ENCODE measurements at places on chromosomes 11 and 22.

DNA sequence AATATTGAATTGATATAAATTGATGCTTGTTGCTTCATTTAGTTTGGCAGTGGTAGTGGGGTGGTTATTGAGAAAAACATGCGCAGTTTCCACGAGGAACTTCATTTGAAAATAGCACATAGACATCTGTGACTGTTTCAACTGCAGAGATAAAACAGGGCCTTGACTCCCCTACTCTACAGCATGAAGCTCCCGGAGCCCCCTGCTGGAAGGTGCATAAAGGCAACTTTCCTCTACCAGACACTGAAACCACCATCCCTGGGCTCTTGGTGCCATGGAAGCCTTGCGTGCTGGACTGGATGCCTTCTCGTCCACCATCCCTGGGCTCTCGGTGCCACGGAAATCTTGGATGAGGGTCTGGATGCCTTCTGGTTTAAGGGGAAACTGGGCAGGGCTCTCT, 195.9 kb downstream of the CSNK2A3 start:
- no peak for DNase-seq

- DNase-seq = no peak
Observed at GRCh38 chr22:29663180-29663821, 56.5 kb upstream of the CABP7 start.

- DNase-seq = no peak
Observed at GRCh38 chr11:12989428-12990161, 19.5 kb upstream of the RASSF10 start.

- no peak for DNase-seq
Observed at GRCh38 chr22:29125844-29126243, 53.0 kb downstream of the KREMEN1 start.

- no peak for DNase-seq
Observed at GRCh38 chr22:46538814-46539160, 1.4 kb upstream of the CELSR1 start.

GRCh38 chr22:44603767-44604166, 98.2 kb upstream of the PRR5 start:
- no peak for DNase-seq

GRCh38 chr22:33952776-33953175, 32.5 kb upstream of the LARGE1 start:
- no peak for DNase-seq

DNA sequence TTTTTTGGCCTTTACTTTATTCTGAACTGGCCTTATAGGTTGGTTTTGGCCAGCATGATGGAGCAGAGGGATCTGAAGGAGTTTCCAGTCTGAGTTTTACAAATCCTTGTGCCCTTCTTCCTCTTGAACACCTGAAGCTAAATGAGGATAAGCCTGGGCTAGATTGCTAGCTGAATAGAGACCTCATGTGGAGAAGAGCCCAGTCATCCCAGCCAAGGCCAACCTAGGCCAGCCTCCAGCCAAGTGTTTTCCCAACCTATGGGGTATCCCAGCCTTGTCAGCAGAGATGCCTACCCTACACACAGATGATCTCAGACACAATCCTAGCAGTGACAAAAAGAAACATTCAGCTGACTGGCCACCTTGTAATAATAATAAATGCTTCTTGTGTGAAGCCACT, 966 bp upstream of the CASP12 start:
- DNase-seq = no peak

GRCh38 chr11:99522467-99523173, 501.9 kb downstream of the CNTN5 start:
- no peak for DNase-seq

DNA sequence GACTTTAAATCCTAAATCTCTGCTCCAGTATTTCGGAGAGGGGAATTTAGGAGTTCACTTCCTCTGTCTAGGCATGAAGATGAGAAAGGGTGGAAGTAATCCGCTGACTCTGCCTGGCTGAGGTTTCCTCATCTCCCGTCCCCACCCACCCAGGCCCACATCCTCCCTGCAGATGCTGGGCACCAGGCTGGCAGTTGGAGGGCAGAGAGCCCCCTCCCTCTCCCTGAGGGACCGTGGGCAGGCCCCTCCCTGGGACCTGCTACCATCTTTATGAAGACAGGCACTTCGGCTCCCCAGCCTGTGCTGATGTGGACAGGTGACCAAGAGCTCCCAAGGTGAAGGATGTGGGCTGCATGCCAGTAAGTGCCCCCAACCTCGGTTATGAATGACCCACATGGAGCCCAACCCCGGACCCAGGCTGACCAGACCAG, 6.7 kb downstream of the CASTOR1 start:
- no peak for DNase-seq

DNA sequence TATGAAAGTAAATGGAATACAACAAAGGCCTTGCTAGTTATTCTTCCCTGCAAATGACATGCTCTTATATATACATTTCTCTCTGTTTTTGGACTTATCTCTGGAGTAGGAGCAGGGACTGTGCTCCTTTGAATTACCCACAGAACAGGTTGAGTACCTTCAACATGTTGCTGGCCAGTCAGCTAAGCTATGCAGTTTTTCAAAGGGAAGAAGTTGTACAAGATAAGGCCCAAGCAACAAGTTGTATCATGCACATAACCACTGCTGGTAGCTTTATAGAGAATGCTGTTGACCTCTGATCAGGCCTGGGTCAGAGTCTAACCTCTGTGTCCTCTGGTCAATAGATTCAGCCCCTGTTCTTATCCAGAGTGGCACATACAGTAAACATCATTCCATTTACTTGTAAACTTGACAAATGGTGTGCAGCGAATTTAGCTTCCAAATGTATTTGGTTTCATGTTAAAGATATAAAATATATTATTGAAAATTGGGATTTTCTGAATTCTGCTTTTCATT, 99.6 kb downstream of the C11orf87 start:
- DNase-seq = no peak
